Activated naive CD4-positive, alpha-beta T cell treated with Interleukin-2 at 50 U/mL for 16 hours (primary cell): ENCODE measurements at places on chromosomes 11 and 22.
A peak's percentile ranks its signal among the peaks of the same experiment; 100 is the strongest.

- DNase-seq = no peak
Measured at GRCh38 chr22:41664490-41664889, 24.2 kb downstream of the SNU13 start.

DNA sequence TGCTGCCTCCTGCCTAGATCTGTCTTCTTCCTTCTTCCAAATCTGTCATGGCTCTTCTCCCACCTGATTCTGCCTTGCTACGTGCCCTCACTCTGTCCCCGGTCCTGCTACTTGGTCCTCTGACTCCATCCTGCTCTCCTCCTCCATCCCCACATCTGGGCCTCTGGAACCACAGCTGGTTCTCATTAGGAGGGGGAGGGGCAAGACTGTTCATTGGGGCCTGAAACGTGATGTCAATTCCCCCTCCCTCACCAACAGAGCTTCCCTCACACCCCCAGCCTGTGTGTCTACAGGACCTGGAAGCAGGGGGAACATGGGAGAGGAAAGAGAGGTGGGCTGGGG is 9.1 kb downstream of the DCHS1 start:
- no peak for DNase-seq

DNA sequence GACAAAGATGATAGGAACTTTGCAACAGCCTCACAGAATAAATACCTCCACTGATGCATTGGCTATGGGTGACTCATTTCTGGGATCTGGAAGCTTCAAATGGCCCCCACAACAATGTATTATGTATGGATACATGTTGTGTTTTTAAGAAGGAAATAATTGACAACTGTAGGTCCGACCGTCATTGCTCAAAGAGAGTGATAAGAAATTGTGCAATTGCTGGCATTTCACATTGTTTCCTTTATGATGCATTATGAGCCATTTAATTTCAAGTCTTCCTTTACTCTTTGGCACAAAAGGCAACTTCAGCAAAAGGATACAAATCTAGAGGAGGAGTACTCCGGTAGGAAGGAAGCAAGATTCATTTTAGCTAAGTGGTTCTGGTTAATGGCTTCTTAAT is 2.0 kb downstream of the ANO3 start:
- no peak for DNase-seq

DNA sequence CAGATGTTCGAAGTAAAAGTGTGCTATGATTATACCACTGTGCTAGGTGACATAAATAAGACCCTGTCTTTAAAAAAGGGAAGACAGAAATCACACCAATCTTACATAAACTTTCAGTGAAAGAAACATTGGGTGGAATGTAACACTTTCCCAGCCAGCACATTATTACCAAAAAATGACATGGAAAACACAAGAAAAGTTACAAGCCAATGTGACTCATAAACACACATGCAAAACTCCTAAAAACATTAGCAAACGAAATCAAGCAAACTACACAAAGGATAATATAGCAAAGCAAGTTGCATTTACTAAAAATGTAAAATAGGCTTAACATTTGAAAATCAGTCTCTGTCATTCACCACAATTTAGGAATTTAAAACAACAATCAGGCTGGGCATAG is 47.0 kb downstream of the SBF2 start:
- DNase-seq = no peak

DNA sequence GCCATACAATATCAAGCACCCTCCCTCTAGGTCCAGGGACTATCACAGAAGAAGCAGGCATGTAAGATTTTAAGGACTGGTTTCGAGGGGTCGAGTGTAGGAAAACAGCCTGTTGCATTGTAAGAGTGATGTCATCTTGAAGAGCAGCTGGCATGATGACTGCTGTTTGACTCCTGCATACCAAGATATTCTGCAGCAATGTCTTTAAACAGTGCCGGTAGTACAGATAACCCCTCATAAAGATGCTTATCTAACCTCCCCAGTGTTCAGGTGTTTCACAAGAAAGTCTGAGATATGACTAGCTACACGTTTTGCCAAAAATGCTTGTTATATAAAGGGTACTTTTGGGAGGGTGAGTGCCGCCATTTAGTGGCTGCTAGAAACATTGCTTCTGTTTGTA is 12.0 kb downstream of the FAM111A start:
- DNase-seq = no peak

DNA sequence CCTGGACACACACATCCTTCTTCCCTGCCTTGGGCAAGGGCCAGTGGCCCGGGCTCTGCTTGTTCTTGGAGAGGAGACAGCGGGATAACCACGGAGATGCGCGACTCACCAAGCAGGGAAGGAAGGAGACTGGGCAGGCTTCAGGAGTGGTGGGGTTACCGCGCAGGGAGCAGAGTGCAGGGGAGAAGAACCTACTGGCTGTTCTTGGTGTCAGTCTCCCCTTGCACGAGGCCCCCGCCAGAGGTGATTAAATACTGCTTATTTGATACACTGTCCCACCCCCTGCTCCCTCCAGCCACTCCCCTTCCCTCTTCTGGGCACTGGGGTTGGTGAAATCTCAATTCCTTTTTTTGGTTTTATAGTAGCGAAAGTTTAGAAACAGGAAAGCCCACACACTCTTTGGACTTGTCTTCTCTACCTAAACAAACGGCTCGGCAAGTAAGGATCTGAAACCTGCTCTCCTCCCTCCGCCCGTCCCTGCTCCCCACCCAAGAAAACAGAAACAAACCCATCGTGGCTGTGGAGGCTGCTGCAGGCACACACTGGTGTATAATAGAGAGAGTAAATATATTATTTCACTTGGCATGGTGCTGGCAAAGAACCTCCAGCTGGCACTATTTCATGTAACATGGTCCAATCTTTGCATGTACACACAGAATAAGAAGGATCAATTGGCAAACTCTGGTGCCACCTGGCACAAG is 10.8 kb downstream of the LARGE2 start:
- no peak for DNase-seq

- no peak for DNase-seq
Measured at GRCh38 chr11:120945042-120945441, 78.9 kb upstream of the TBCEL start.

GRCh38 chr11:89536926-89537325 is 45.8 kb upstream of the NOX4 start:
- DNase-seq = no peak

DNA sequence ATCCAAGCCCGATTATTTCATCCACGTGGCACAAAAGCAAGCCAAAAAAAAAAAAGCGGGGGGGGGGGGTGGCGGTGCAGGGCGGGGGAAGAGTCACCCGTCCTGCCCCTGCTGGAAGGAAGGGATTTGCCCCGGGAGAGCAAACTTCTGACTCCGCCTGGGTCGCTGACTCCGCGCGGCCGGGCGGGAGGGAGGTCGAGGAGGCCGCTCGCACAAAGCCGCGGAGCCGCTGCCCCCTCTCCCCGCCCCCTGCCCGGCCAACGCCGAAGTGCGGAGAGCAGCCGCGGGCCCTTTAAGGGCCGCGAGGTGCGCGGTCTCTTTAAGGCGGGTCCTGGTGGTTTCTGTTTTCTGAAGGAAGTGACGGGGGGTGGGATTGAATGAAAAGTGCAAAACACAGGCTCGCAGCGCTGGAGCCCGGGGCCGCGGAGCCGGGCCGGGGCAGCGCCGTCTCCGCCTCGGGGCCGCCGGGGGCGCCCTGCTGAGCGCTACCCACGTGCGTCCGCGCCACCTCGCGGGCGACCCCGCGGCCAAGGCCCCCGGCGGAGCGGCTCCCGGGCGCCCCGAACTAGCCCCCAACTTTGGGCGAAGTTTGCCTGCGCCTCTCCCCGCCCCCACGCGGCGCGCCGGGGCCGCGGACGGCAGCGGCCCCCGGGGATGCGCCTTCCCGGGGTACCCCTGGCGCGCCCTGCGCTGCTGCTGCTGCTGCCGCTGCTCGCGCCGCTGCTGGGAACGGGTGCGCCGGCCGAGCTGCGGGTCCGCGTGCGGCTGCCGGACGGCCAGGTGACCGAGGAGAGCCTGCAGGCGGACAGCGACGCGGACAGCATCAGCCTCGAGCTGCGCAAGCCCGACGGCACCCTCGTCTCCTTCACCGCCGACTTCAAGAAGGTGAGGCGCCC is at the start of gene OAF:
TSS of gene OAF (plus strand) at position 407 of the 896 bp plus-strand sequence. CDS start at position 655, 248 bp downstream.
- peak; percentile 55 for DNase-seq

DNA sequence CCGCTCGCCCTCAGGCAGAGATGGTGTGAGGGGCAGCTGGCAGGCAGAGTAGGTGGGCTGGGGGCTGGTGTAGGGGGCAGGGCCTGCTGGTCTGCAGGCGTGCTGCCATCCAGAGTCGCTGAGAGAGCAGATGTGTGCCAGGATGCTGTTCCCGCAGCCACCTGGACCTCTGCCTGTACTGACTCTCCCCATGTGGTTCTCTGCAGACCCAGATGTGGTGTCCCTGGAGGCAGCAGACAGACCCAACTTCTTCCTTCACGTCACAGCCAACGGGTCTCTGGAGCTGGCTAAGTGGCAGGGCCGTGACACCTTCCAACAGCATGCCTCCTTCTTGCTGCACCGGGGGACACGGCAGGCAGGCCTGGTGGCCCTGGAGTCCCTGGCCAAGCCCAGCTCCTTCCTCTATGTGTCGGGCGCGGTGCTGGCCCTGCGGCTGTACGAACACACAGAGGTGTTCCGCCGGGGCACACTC is 58.6 kb downstream of the OTOG start:
- no peak for DNase-seq

DNA sequence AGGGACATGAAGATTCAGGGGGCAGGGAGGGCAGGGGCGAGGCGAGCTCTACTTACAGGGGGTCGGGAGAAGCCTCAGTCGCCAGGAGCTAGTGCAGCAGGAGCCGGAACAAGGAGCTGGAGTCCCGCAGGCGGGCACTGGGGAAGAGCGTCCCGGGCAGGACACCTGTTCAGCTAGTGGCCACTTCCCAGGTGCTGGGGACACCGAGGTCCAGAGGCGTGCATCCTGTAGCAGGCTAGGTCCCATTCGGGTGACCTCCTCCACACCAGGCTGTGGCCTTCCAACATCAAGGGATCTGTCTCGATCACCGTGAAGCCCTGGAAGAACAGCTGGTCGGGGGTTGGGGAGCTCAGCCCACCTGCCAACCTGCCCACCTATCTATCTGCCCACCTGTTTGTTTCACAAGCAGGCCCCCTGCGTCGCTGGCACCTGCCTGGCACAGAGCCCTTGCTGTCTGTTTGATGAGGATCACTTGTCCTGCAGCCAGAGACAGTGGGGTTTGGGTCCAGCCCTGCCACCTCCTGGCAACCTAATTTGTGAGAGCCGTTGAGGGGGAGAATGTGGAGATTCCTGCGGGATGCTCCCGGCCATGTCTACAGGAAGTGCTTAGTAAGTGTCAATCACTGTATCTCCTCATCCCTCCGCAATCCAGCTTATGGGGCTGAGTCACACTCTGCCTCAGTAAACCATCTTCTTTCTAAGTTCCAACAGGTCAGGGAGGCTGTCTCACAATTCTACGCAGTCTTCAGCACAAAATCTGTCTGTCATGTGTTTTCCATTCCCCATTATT is 940.9 kb downstream of the BRD1 start:
- no peak for DNase-seq

DNA sequence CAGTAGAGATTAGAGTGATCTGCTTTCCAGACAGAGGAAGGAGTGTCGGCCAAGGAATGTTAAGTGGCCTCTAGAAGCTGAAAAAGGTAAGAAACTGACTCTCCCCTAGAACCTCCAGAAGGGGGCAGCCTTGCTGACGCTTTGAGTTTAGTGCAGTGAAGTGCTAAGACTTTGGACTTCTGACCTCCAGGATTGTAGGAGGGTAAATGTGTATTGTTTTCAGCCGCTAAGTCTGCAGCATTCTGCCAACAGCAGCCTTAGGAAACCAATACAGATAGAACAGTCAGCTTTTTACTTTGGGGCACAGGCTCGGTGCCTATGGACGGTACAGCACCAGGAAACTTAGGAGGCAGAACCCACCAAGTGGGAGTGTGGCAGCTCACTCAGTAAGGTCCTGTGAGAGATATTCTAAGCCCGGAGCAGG is 3.6 kb upstream of the TBC1D22A start:
- DNase-seq = peak; percentile 57

GRCh38 chr11:30487200-30487898 is 98.8 kb downstream of the MPPED2 start:
- no peak for DNase-seq

GRCh38 chr22:40502919-40503318 is 132.5 kb downstream of the SGSM3 start:
- no peak for DNase-seq

- no peak for DNase-seq
Measured at GRCh38 chr11:120883404-120884080, 140.4 kb upstream of the TBCEL start.

GRCh38 chr11:457111-457760 is 7.2 kb downstream of the PTDSS2 start:
- no peak for DNase-seq

- DNase-seq = no peak
Measured at GRCh38 chr11:67586568-67587250, 3.1 kb downstream of the GSTP1 start.

DNA sequence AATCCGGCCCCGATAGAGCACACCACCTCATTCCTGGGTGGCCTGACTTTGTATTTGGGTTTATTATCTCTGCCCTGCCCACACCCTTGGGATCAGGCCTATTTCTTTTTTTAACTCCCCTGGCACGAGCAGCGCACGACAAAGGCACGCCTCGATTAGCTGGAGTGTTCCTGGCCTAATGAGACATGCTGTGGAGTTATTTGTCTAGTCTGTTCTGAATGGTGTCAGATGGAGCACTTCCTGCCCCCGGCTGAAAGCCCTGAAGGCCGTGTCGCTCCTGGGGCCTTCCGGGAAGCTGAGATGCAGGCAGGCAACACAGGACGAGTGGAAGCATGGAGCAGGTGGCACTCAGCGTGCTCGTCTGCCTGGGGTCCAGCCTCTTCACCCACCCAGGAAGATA is 47.1 kb downstream of the LARGE1 start:
- DNase-seq = no peak

GRCh38 chr11:14906578-14906977 is 14.5 kb upstream of the CYP2R1 start:
- no peak for DNase-seq

DNA sequence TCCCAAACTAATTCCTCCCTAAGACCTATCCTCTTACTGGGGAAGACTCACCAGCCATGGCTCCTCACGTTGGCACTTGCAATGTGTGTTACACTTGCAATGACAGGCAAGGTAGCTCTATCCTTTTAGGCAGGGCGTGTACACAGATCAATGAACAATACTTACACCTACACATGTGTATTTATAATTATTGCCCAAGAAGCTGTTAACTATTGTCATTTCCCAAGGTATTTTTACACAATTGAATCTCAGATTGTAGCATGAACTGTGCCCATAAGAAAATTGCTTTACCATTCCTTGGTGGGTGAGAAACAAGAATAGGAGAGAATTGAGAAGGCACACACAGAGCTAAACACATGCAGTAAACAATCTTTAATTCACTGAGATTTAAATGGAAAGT is at the start of gene CARD18:
TSS of gene CARD18 (minus strand) at position 101 of the 400 bp plus-strand sequence. CDS start at position 58, 43 bp downstream.
- no peak for DNase-seq

- no peak for DNase-seq
Measured at GRCh38 chr11:79956061-79956460, 515.2 kb upstream of the TENM4 start.

- DNase-seq = no peak
Measured at GRCh38 chr11:112613051-112613972, 347.9 kb upstream of the NCAM1 start.

- no peak for DNase-seq
Measured at GRCh38 chr11:5369789-5370188, 13.8 kb upstream of the OR51M1 start.
